ENCODE measurements at places on chromosomes 5 and 9.

- no peak for DNase-seq
Observed at GRCh38 chr5:156896546-156896945, 46.5 kb downstream of the PPP1R2B start.

GRCh38 chr9:73131461-73131860 is 20.2 kb upstream of the ANXA1 start:
- no peak for DNase-seq

DNA sequence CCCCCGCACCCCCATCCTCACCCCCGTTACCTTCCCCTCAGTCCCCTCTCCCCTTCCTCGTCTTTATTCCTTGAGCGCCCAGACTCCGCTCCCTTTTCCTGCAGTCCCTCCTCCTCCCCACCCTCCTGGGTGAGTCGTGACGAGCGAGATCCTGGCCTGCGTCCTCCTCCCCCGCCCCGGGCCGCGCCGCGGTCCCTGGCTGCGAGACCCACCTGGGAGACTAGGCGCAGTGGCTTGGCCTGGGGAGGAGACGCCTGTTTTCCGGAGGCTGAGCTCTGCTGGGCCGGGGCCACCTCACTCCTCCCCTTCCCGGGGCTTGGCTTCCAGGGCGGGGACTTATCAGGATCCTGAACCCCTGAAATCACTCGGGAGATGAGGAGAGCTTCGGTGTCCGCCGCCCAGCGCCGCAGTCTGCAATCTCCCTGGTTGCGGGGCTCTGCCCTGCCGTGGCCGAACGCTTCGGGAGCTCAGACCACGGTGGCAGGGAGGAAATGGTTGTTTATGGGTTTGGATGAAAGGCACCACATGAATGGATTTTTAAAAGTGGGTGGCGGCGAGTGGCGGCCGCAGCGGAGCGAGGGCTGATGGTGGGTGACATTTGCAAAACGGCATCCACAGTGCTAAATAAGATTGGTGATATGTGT is 984 bp downstream of the STXBP1 start:
- DNase-seq, result peak; percentile 81

DNA sequence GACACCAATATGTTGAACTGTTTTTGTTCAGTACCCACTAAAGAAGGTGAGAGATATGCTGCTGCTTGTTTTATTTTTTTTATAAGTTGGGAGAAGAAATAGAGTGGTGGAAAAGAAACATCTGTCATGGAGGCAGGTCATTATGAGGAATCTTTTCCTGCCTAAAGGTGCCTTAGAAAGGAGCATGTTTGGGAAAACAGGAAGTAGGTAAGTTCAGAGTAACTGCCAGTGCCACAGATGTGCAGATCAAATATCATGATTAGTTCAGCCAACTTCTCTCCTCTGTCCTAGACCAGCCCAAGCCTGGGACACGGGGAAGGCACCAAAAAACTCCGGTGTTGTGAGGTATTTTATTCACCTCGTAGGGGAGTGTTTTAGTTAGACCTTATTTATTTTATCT is 144.2 kb downstream of the MAN2A1 start:
- DNase-seq, result no peak

DNA sequence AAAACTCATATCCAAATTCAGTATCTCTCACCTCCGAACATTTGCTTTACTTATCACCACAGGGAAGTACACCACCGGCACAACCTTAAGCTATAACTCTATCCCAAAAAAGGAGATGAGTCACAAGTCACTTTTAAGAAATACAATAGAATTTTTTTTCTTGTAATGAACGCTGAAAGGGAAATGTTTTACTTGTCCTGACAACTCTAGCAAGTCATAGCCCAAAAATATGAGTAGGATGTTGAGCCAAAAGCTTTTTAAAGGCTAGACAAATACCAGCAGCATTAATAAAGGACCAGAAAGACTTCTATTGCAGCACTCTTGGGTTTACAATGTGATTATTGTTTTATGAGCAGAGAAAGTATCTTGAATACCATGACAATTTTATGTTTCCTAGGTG is 147.3 kb upstream of the FST start:
- no peak for DNase-seq

DNA sequence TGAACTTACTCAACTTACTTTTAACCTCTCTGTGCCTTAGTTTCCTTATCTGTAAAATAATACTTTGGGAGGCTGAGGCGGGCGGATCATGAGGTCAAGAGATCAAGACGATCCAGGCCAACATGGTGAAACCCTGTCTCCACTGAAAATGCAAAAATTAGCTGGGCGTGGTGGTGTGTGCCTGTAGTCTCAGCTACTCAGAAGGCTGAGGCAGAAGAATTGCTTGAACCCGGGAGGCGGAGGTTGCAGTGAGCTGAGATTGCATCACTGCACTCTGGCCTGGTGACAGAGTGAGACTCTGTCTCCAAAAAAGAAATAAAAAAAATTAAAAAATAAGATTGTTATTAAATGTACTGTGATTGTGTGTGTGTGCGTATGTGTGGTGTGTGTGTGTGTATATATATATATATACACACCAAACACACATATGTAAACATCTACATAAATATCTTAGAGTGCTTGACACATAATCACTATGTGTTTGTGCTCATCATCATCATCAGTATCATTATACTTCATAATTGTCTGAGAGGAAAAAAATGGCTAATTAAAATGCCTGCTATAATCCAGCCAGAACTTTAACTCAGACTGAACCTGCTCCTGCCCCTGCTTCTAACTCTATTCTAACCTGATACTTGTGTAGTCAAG is 312.8 kb downstream of the FER start:
- no peak for DNase-seq

GRCh38 chr5:140677947-140678346 is 4.6 kb upstream of the DND1 start:
- no peak for DNase-seq
